ENCODE measurements at places on chromosomes 16 and 17.

GRCh38 chr17:19876529-19877161 is 8.9 kb upstream of the ULK2 start:
- H3K4me3 ChIP-seq = no peak overlapping the region
- DNase-seq = no peak
- H3K36me3 ChIP-seq = no peaks in the 10 kb centered on the region
- peaks cover 3% of the 10 kb centered on the region for H3K27me3 ChIP-seq
- H3K4me1 ChIP-seq = no peaks in the 10 kb centered on the region
- no peak overlapping the region for H3K27ac ChIP-seq

GRCh38 chr16:75043175-75043895 is 44.5 kb downstream of the ZNRF1 start:
- H3K4me3 ChIP-seq = no peak overlapping the region
- no peaks in the 10 kb centered on the region for H3K36me3 ChIP-seq
- H3K4me1 ChIP-seq = peaks cover 27% of the 10 kb centered on the region
- peak; percentile 59 for DNase-seq
- H3K27me3 ChIP-seq = no peaks in the 10 kb centered on the region

DNA sequence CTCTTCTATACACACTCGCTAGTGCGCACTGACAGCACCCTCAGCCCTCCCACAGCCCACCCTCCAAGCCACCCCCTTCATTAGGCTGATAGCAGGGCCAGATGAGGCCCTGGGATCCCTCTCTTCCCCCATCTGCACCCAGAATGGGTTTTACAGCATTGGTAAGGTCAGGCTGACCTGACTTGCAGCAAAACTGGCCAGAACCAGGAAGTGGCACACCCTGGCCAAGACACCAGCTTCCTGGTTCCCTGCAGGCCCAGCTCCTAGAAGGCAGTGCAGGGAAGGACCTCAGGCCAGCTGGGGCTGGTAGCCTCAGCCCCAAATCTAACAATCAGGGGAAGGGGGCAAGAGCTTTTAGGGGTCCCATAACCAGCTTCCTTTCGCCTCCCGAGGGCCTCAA is 50.0 kb upstream of the MRPS23 start:
- H3K36me3 ChIP-seq = no peaks in the 10 kb centered on the region
- peaks cover 53% of the 10 kb centered on the region for H3K4me1 ChIP-seq
- H3K4me3 ChIP-seq = no peak overlapping the region
- no peak overlapping the region for H3K27ac ChIP-seq
- H3K27me3 ChIP-seq = no peaks in the 10 kb centered on the region

DNA sequence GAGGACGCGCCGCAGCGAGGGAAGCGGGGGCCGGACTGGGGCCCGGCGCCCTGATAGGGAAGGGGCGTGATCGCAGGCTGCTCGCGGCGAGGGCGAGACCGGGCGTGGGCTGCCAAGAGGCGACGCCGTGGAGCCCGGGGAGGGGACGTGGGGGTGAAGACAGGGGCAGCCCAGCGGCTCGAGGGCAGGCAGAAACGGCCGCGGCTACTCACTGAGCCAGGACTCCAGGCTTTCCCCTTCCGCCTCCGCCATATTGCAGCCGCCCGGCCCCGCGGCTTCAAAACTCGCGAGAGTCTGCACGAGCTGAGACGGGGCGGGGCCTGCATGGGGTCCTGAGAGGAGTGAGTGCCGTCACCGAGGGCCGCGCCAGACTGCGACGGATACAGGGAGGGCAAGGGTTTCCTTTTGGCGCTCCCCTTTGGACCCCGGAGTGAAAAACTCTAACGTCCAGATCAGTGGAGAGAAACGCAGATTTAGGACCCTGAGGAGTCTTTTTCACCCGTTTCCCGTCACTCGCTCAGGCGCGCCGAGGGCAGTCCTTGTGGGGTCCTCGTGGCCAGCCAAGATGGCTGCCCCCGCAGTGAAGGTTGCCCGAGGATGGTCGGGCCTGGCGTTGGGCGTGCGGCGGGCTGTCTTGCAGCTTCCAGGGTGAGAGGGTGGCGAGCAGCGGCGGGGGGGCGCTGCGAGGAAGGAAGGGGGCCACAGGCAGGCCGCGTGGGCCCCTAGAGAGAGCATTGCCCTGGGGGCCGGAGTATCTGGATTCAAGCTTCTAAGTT is at the start of the genes GGA3 and MRPS7:
TSS of gene GGA3 (minus strand) at position 271 of the 776 bp plus-strand sequence. CDS start at position 252, 19 bp downstream.
TSS of gene MRPS7 (plus strand) at position 544 of the 776 bp plus-strand sequence. CDS start at position 566, 22 bp downstream.
- H3K36me3 ChIP-seq = peaks cover 10% of the 10 kb centered on the region
- peak within 1 kb of the TSS; percentile 86 for H3K4me3 ChIP-seq
- peak; percentile 75 for DNase-seq

GRCh38 chr16:85490407-85491057 is 122.6 kb upstream of the GSE1 start:
- no peak overlapping the region for H3K4me3 ChIP-seq
- DNase-seq = no peak
- peaks cover 3% of the 10 kb centered on the region for H3K4me1 ChIP-seq
- H3K36me3 ChIP-seq = no peaks in the 10 kb centered on the region
- no peaks in the 10 kb centered on the region for H3K27me3 ChIP-seq
- H3K27ac ChIP-seq = no peak overlapping the region

DNA sequence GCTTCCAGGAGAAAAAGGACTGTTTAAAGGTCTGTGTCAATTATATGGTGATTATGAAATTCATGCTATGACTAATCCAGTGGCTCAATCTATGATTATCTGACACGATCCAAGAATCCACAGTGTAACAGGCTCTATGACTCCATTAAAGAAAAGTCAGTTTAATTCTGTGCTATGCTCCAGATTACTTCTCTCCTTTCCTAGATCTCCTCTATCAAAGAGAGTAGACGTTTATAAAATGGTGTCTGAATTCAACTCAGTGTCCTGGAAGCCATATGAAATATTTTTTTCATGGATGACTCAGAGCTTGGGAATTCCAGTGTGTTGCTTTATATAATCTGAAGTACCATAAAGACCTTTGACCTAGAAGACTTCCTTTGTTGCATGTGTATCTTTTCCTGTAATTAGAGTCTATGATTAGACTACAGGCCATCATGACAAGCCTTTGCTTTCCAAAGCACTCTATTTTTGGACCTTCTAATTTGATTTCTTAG is 27.0 kb upstream of the NF1 start:
- peaks cover 3% of the 10 kb centered on the region for H3K4me1 ChIP-seq
- no peak for DNase-seq
- no peaks in the 10 kb centered on the region for H3K27me3 ChIP-seq
- no peak overlapping the region for H3K4me3 ChIP-seq

- H3K4me3 ChIP-seq = no peak overlapping the region
- no peaks in the 10 kb centered on the region for H3K4me1 ChIP-seq
- no peak for DNase-seq
- H3K27ac ChIP-seq = no peak overlapping the region
- no peaks in the 10 kb centered on the region for H3K27me3 ChIP-seq
Observed at GRCh38 chr16:77059446-77059845, 131.5 kb upstream of the MON1B start.

GRCh38 chr17:79022507-79022991 is 1.4 kb upstream of the C1QTNF1 start:
- no peak for DNase-seq
- H3K27me3 ChIP-seq = peaks cover 19% of the 10 kb centered on the region
- H3K4me3 ChIP-seq = no peak overlapping the region
- no peaks in the 10 kb centered on the region for H3K36me3 ChIP-seq

DNA sequence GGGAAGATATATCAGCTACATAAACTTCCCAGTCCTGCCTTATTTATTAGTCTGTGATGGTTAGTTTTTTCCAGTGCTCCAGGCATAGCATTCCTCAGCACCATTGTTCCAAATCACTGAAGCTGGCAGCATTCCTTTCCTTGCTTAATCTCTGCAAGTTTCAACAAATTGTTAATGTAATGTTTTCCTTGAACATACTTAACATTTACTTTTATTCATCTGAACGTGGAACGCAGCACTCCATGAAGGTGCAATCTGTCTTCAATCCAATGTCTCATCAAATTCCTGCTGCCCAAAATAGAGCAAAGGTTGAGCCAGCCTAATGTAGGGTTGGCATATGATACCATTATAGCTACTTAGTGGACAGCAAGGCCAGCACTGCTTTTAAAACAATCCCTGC is 441.1 kb upstream of the RBFOX1 start:
- DNase-seq = no peak
- H3K4me1 ChIP-seq = no peaks in the 10 kb centered on the region
- H3K4me3 ChIP-seq = no peak overlapping the region
- no peak overlapping the region for H3K27ac ChIP-seq

- no peak for DNase-seq
- H3K27ac ChIP-seq = no peak overlapping the region
- no peaks in the 10 kb centered on the region for H3K27me3 ChIP-seq
- H3K36me3 ChIP-seq = no peaks in the 10 kb centered on the region
- no peak overlapping the region for H3K4me3 ChIP-seq
Observed at GRCh38 chr16:79656553-79657115, 56.1 kb upstream of the MAF start.

- peak overlapping the region; percentile 12 for H3K4me3 ChIP-seq
- DNase-seq = no peak
- H3K4me1 ChIP-seq = peaks cover 20% of the 10 kb centered on the region
- peaks cover 5% of the 10 kb centered on the region for H3K27me3 ChIP-seq
Observed at GRCh38 chr17:76139801-76140660, 1.0 kb downstream of the FOXJ1 start.

GRCh38 chr17:76920364-76921139 is 52.3 kb downstream of the MGAT5B start:
- no peak overlapping the region for H3K4me3 ChIP-seq
- no peak for DNase-seq
- H3K27ac ChIP-seq = no peak overlapping the region
- no peaks in the 10 kb centered on the region for H3K36me3 ChIP-seq

GRCh38 chr17:4715063-4715744 is 4.8 kb downstream of the ARRB2 start:
- peaks cover 25% of the 10 kb centered on the region for H3K4me1 ChIP-seq
- DNase-seq = no peak
- H3K4me3 ChIP-seq = no peak overlapping the region
- peaks cover 12% of the 10 kb centered on the region for H3K36me3 ChIP-seq

DNA sequence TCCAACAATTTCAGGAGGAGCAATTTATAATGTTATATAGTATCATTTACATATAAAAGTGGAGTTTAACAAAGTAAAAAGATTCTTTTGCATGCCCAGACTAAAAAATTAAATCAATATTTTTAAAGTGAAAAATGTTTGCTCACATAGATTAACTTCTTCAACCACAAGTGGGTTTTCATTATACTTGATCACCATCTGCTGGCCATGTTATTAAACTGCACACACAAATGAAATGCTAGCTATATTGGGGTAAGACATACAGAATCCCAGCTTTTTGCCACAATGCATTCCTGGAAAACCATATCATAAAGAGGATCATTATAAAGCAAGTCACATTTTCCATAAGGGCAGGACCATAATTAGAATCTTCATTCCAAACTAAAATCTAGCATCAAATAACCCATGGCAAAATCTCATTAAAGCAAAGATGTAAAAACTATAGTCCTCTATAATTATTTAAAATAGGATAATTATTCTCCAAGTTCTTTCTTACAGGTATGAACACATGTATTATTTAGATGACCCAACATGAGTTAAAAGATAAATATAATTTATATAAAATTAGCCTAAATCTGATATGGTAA is 26.3 kb downstream of the CEP112 start:
- peak; percentile 5 for DNase-seq
- no peak overlapping the region for H3K4me3 ChIP-seq
- H3K4me1 ChIP-seq = no peaks in the 10 kb centered on the region

DNA sequence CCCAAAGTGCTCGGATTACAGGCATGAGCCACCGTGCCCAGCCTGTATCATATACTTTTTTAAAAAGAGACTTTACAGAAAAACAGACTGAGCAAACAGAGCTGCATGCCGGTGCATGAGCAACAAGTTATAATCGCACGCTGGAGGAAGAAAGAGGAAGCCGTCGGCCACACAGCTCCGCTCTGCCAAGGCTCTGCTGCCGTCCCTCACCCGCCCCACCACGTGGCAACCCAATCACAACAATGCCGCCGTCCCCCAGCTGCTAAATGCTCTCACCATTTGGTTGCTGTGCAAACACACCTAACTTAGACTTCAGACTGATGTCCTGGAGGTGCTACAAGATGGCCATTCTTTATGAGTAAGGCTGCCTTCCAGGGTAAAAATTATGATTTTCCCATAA is 83.5 kb downstream of the ADCY9 start:
- no peaks in the 10 kb centered on the region for H3K4me1 ChIP-seq
- no peaks in the 10 kb centered on the region for H3K27me3 ChIP-seq
- no peak overlapping the region for H3K4me3 ChIP-seq
- H3K27ac ChIP-seq = no peak overlapping the region

DNA sequence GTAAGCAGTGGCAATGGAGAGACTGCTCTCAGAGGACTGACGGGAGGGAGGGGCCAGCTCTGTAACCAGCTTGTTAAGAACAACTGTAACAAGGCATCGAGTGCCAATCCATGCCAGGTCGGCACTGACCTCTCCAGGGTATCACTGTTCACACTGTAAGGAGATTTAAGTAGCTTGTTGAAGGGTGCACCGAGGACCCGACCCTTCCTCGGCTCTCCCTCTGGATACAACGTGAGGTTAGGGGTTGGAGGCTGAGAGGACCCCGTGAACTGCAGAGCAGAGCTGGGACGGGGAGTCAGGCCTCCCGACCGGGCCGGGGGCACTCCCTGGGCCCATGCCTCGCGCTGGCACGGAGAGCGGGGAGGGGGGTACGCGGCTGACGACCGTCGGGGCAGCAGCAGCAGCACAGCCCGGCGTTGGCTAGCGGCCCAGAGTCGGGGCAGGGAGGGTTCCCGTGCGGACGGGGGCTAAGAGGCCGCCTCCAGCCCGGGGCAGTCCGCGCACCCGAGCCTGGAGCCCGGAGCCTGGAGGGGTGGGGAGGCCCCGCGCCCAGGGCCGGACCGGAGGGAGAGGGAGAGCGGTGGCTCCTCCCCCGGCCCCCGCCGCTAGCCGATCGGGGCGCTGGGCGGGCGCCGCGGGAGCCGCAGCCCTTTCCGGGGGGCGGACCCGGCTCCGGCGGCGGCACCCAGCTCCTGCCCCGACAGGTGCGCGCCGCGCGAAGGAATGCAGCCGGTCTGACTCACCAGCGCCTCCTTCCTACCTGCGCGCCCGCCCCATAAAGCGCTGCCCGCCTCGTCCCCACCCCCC is at the start of gene ITGB4:
TSS of gene ITGB4 (plus strand) at position 804 of the 807 bp plus-strand sequence. CDS start 3,245 bp downstream, outside the sequence.
- H3K36me3 ChIP-seq = no peaks in the 10 kb centered on the region
- H3K4me3 ChIP-seq = peak within 1 kb of the TSS; percentile 55
- no peak for DNase-seq
- no peak within 1 kb of the TSS for H3K27ac ChIP-seq
- H3K4me1 ChIP-seq = no peaks in the 10 kb centered on the region

DNA sequence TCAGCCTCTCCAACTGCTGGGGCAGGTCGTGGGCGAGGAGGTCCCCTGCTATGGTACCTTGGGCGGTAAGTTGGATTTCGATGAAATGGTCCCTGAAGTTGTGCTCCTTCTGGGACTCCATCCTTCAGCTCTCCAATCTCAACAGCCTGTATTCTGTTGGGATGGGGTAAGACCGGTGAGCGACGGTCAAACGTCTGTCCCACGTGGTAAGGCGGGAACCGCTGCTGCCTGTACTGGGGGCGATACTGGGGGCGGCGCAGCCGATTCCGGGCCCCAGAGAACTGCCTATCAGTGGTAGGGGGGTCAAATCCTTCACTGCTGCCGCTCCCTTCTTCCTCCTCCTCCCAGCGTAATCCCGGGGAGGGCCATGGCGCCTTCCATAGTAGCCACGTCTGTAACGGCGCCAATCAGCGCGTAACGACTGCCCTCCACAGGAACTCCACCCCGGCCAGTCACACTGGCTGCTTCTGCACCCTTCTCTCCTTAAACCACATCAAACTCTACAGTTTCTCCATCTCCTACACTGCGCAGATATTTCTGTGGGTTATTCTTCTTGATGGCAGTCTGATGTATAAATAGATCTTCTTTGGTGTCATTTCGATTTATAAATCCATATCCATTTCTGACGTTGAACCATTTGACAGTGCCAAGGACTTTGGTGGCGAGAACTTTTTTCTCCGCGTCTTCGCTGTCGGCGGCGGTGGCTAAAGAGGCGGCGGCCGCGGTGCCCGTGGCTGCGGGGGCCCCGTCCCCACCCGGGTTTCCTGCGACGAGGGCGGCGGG is 41.1 kb downstream of the AHSP start:
- H3K4me1 ChIP-seq = no peaks in the 10 kb centered on the region
- no peaks in the 10 kb centered on the region for H3K36me3 ChIP-seq
- no peak for DNase-seq
- H3K4me3 ChIP-seq = no peak overlapping the region

All from GM12878 (cell line).